Inflammatory macrophage (primary cell): ENCODE measurements at places on chromosomes 2 and 18.
A peak's percentile ranks its signal among the peaks of the same experiment; 100 is the strongest.

- no peak for DNase-seq
Measured at GRCh38 chr18:79336556-79337142, 59.1 kb upstream of the NFATC1 start.

GRCh38 chr2:127411653-127412369 lies 6.4 kb upstream of the PROC start:
- peak; percentile 96 for DNase-seq

- DNase-seq, result no peak
Measured at GRCh38 chr2:47437287-47437686, 34.3 kb downstream of the MSH2 start.

DNA sequence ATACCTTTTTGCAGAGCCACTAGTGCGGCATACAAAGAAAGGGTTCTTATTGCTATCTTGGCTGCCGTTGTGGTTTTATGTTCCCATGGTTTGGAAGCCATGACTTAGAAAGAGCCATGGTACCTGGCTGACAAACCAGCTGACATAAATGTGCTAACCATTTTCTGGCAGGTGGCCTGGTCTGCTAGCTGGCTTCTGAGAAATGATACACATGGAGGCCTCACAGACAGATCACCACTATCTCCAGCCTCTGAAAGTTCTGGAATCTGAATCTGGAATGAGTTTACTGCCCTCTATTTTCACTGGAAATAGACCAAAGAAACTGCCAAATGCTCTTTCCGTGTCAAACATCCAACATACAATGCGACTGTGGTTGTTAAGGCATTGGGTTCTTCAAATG lies 123.7 kb downstream of the QPCT start:
- DNase-seq, result no peak

- no peak for DNase-seq
Measured at GRCh38 chr2:207285473-207285815, 119.7 kb upstream of the KLF7 start.

DNA sequence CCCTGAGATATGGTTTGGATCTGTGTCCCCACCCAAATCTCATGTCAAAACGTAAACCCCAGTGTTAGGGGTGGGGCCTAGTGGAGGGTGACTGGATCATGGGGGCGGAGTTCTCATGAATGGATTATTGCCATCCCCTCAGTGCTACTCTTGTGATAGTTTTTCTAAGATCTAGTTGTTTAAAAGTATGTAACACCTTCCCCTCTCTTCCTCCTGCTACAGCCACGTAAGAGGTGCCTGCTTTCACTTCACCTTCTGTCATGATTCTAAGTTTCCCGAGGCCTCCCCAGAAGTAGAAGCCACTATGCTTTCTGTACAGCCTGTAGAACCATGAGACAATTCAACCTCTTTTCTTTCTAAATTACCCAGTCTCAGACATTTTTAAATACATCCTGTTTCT lies 16.9 kb downstream of the PUM2 start:
- DNase-seq, result no peak

DNA sequence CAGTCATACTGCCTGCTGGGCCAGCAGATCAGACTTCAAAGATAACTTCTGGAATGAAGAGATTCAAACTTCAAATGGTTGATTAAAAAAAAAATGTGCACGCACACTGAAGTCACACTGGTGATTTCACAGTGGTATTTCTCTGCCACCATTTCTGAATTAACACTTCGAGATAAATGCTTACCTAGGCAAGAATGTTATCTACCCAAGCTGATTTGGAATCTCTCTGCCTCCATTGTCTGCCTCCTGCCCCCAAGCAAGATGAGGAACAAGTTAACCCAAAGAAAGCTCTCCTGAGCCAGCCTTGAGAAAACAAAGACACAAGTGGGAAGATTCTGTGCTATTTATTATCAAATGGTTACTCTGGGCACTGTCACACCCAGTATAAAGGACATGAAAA lies 6.5 kb downstream of the LAMA1 start:
- no peak for DNase-seq

GRCh38 chr2:207480521-207481040 lies 49.2 kb upstream of the CREB1 start:
- DNase-seq, result peak; percentile 67

- no peak for DNase-seq
Measured at GRCh38 chr2:239278941-239279365, 121.9 kb downstream of the HDAC4 start.

- no peak for DNase-seq
Measured at GRCh38 chr2:44126106-44126797, 42.4 kb upstream of the PPM1B start.

DNA sequence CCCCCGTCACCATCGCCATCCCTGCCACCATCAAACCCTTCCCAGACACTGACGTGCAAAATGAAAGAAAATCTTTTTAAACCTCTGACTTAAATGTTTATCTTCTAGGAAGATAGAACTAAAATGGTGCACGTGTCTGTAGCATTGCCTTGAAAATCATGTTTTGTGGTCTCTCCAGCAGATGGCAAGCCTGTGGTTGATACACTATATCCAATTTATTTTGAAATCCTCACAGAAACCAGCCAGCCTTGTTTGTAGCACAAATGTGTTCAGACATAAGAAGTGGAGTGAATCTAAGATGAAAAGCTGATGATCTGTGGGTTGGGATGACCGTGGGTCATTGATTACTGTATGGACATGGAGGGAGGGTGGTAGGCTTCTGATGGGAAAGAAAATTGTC lies 436.2 kb upstream of the SMIM21 start:
- no peak for DNase-seq

DNA sequence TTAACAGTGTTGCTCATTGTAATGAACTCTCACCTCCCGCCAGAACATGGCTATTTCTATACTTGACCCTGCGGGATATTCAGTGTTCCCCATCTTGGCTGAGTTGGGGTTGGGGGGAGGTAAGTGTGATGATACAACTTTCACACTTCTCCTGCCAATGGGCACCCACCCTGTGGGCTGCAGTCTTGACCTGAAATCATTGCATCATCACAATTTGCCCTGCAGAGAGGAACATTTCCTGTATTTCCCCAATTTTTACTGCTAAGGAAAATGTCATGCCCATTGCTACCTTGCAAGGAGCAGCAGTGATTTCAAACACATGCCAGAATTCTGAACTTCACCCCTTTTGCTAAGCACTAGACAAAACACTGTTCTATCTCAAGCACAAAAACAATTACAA lies 92.1 kb downstream of the ADD2 start:
- DNase-seq, result no peak

DNA sequence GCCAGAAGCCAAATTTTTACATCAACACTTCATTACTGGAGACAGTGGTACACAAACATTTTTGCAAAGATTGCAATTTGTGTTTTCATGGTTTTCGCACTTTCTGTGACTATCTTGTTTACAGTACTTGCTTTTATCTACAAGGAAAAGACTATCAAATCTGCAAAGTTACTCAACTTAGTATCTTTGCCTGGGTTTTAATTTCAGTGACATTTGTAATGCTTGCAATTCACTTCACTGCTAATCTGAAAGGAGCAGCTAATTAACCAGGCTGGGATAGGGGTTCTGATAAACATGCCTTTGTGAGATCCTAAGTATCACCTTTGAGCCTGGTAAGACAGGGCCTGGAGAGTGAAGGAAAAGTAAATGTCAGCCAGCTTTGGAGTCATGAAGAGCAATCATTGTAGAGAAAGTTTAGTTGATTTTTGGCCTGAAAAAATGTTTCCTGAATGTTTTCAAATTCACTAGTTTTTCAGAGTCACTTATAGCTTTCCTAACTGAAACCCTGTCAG lies 194.2 kb downstream of the RIT2 start:
- DNase-seq, result no peak

DNA sequence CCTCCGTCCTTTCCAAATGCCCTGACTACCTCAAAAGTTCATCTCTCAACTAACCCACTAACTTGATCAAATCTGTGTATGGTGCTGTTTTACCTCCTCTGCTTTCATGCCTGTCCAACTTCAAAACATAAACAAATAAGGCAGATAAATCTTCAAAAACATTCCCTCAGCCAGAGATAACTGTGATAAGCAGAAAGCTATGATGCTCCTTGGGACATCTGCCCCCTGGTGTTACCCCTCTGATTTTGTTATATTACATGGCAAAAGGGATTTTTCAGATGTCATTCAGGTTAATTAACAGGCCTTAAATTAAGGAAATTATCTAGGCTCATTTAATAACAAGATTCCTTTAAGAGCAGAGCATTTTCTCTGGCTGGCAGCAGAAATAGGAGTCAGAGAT lies 810.8 kb upstream of the CHAC2 start:
- no peak for DNase-seq

DNA sequence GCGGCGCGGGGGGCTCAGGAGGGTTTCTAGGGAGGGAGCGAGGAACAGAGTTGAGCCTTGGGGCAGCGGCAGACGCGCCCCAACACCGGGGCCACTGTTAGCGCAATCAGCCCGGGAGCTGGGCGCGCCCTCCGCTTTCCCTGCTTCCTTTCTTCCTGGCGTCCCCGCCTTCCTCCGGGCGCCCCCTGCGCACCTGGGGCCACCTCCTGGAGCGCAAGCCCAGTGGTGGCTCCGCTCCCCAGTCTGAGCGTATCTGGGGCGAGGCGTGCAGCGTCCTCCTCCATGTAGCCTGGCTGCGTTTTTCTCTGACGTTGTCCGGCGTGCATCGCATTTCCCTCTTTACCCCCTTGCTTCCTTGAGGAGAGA lies 5.2 kb downstream of the PROC start:
- DNase-seq, result no peak

GRCh38 chr2:149613704-149614103 lies 26.1 kb upstream of the MMADHC start:
- no peak for DNase-seq

- no peak for DNase-seq
Measured at GRCh38 chr2:108560241-108560811, 26.1 kb downstream of the LIMS1 start.

DNA sequence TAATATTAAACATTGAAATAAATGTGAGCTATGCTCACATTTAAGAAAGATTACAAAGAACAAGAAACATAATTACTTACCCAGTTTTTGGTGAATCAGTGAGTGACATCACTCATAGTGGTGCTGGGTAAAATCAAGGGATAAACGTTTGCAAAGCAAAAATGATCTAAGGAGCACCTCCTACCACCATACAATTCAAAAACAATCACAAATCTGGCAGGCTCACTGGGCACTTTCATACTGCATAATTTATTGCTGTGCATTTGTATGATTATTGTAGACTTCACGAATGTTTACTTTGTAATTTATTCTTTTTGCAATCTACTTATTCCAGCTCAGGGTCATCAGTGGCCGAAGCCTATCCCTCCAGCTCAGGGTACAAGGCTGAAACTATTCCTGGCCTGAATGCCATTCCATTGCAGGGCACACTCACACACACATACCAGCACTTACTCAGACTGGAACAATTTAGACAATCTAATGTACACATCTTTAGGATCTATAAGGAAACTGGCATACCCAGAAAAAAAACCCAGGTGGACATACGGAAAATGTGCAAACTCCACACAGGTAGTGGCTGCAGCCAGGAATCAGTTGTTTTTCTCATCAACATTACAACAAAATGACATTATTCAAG lies 34.4 kb downstream of the AFTPH start:
- DNase-seq, result no peak

DNA sequence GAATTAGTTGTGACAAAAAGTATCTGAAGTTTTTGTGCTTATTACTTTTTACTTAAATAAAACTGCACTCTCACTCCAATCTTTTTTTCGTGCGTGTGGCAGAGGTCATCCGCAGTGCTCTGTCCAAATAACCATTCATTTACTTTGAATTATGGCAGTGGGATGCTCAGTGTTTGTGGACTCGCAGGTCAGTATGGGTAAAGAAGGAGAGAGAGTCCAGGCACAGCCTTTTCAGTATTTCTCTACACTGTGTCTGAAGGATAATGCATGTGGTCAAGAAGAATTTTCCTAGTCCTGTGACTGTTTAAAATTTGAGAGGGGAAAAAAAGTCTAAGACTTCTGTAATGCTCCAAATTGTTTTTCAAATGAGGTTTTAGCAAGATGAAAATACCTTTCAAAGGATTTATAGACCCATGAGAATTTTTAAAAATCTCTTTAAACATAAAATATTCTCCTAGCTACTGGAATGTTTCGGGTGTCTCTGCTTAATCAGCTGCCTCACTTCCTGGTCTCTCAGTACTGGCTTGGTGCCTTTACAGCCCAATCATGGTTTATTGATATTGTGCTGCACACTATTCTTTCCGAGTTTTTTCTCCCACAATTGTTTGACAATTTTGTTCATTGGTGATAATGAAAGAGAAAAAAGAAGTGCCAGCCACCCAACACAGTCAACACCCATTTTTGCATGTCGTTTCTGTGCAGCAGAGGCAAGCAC lies 453.2 kb downstream of the PTPRM start:
- no peak for DNase-seq

DNA sequence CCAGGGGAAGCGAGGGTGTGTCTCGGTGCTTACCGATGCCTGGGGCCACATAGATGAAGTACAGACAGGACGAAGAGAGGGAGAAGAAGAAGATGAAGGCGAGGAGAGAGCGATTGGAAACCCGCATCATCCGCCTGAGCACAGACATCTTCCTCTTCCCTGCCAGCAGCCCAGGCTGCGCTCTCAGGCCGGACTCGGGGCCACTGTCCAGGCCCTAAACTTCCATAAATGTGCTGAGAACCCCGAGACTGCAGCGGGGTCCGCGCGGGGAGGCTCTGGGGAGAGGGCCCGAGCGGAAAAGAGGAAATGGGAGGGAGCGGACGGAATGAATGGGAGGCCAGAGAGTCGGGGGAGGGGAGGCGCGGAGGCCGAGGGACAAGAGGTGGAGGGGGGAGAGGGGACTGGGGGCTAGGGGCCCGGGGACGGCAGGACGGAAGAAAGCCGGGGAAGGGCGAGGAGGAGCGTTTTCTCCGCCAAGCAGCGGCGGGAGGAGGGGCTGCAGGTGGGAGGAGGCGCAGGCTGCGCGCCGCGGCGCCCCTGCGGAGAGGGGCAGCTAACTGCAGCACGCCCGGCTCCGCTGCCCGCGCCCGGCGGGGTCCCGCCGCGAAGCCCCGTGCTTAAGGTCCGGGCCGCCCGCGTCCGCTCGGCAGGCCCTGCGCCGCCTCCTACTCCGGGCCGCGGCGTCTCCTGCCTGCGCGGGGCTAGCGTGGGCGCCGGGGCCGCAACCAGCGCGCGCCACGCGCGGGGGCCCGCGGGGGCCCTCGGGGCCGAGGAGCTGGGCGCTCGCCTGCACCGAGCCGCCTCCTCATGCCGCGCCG lies at the start of gene B4GALT6:
Gene B4GALT6, minus strand, starts transcription at position 303 of the 818 bp plus-strand sequence. Its CDS starts 155 bp downstream, at position 148.
- peak; percentile 10 for DNase-seq
